ENCODE measurements at places on chromosomes 1 and 21.

GRCh38 chr1:54317084-54317483, 89.1 kb downstream of the SSBP3 start:
- DNase-seq: no peak

GRCh38 chr1:110872745-110873720, at the start of gene CD53:
Gene CD53, plus strand, starts transcription at chr1:110873148. Its CDS starts 18,261 bp downstream, at chr1:110891409.
- peak; percentile 91 for DNase-seq

GRCh38 chr1:231597971-231598370, 28.6 kb upstream of the DISC1 start:
- no peak for DNase-seq

- peak; percentile 63 for DNase-seq
Measured at GRCh38 chr1:226939438-226940028, 561 bp upstream of the COQ8A start.

- DNase-seq: no peak
Measured at GRCh38 chr1:208069908-208070307, 159.0 kb upstream of the CD34 start.

Data from suppressor macrophage treated with lipopolysaccharide for 4 hours (primary cell).